Effector CD4-positive, alpha-beta T cell (primary cell): ENCODE measurements at places on chromosomes 16 and 17.
A peak's percentile ranks its signal among the peaks of the same experiment; 100 is the strongest.

GRCh38 chr16:5448798-5449197 is 351.2 kb upstream of the EEF2KMT start:
- DNase-seq = no peak

GRCh38 chr17:53749178-53749577 is 73.5 kb upstream of the KIF2B start:
- no peak for DNase-seq

DNA sequence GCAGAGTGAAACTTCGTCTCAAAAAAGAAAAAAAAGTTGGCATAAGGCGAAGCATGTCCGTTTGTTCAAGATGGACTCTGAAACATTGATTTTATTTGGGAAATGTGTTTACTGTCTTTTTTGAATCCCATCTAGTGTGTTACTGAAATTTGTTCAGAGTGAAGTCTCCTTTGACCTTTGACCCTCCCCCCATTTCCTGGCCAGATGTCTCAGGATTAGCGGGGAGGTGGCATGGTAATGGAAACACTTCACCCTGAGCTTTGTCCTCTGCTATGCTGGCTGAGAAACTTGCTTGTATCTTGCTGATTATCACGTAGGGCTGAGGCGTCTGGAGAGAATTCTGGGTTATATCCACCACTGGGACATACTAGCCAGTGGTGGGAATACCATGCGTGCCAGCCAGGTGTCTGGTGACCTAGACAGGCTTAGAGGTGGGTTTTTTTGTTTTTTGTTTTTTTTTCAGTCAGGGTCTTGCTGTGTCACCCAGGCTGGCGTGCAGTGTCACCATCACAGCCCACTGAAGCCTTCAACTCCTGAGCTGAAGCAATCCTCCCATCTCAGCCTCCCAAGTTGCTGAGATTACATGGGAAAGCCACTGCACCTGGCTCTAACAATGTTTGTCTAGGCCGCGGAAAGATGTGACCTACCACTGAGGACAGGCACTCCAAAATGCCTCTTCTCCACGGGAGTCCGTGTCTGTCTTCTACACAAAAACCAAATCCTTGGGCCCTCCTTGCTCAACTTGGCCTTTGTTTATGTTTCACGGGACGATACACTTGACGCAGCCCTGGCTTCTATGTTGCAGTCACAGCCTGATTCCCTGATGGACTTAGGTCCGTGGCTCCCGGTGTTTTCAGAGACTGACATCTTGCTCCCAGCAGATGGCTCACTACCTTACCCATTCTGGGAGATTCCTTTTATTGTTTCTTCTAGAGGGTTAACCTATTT is 6.6 kb upstream of the GALK1 start:
- no peak for DNase-seq

- no peak for DNase-seq
Observed at GRCh38 chr16:52546291-52547003, 496 bp downstream of the TOX3 start.

DNA sequence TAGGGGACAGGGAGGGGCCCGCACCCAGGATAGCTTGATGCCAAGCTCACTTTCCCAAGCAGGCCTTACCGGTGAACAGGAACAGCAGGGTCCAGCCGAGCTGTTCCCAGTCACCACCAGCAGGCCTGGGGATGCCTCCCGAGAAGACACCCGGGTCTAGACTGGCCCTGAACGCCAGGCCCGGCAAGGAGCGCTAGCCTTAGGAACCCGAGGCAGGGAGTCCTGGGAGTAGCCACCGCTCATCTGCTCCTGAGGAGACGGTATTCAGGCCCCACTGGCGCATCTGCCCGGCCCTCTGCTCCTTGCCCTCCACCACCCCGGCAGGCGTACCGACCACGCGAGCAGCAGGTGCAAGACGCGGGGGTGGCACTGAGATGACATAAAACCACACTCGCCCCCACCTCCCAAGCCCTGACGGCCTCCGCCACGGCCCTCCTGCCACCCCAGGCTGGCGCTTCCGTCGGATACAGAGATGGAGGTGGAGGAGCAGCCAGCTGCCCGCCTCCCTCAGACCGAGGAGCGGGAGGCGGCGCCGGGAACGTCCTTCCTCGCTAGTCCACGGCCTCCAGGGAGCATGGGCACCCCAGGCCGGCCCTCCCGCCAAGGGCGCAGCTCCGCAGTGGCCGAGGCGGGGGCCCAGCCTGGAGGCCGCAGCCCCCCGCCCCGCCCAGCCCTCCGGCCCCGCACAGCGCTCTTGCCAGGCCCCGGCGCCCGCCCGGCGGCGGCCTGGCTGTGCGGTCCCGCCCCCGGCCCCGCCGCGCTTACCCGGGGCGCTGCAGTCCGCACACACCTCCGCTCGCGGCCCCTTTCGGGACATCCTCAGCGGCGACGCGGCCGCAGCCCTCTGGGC is 661 bp downstream of the GIT1 start:
- peak; percentile 40 for DNase-seq

- DNase-seq = no peak
Observed at GRCh38 chr17:34234616-34235015, 20.5 kb upstream of the CCL2 start.

GRCh38 chr16:14549789-14550153 is 80.3 kb downstream of the PARN start:
- DNase-seq = no peak

- peak; percentile 57 for DNase-seq
Observed at GRCh38 chr17:57440522-57441269, 184.4 kb downstream of the MSI2 start.

GRCh38 chr17:364766-365165 is 12.2 kb upstream of the RPH3AL start:
- DNase-seq = no peak

GRCh38 chr16:50712560-50712898 is 19.1 kb downstream of the NOD2 start:
- DNase-seq = no peak

DNA sequence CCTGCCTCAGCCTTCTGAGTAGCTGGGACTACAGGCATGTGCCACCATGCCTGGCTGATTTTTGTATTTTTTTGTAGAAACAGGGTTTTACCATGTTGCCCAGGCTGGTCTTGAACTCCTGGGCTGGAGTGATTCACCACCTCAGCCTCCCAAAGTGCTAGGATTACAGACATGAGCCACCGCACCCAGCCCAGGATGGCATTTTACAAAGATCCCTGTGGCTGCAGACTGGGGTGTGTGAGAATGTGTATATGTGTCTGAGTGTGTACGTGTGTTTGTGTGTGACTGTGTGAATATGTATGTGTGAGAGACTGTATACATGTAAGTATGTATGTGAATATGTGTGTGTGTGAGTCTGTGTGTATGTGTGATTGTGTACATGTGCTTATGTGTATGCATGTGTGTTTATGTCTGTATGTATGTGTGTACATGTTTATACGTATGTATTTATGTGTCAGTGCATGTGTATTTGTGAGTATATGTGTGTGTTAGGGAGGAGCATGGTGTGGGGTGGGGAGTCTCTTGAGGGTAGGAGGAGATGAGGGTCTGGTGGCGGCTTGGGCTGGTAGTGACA is 17.0 kb downstream of the RPTOR start:
- DNase-seq = no peak

GRCh38 chr17:5580969-5581368 is 3.3 kb downstream of the NLRP1 start:
- DNase-seq = no peak

GRCh38 chr17:69945698-69946185 is 129.3 kb upstream of the KCNJ16 start:
- no peak for DNase-seq

- no peak for DNase-seq
Observed at GRCh38 chr17:74862919-74863318, 3.2 kb upstream of the GRIN2C start.

DNA sequence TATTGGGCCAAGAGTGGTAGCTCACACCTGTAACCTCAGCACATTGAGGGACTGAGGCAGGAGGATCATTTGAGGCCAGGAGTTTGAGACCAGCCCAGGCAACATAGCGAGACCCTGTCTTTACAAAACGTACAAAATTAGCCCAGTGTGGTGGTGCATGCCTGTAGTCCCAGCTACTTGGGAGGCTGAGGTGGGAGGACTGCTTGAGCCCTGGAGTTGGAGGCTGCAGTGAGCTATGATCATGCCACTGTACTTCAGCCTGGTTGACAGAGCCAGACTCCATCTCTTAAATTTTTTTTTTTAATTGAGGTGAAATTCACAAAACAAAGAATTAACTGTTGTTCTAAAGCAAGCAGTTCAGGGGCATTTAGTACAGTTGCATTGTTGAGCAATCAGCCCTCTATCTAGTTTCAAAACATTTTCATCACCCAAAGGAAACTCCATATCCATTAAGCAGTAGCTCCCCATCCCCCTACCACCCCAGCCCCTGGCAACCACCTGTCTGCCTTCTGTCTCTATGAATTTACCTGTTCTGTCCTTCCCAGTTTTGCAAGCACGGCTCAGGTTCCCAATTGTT is 15.6 kb downstream of the SNX29 start:
- no peak for DNase-seq

DNA sequence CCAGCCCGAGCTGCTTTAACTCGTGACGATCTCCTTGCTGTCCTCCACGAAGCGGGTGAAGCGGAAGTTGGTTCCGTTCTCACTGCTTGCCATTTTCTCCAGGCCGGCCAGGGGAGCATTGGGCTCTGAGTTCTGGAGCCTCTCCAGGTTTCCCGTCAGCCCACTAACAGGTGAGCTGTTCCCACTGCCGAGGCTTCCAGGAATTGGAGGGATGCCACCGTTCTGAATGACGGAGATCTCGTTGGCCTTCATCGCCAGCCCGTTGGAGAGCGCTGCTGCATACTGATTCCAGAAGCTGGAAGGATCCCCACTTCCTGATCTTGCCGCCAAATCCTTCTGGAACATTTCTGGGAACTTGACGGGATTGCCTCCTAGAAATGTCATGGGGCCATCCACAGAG is 14.0 kb downstream of the SALL1 start:
- no peak for DNase-seq

- no peak for DNase-seq
Observed at GRCh38 chr16:79090966-79091365, 509.6 kb downstream of the MAF start.

DNA sequence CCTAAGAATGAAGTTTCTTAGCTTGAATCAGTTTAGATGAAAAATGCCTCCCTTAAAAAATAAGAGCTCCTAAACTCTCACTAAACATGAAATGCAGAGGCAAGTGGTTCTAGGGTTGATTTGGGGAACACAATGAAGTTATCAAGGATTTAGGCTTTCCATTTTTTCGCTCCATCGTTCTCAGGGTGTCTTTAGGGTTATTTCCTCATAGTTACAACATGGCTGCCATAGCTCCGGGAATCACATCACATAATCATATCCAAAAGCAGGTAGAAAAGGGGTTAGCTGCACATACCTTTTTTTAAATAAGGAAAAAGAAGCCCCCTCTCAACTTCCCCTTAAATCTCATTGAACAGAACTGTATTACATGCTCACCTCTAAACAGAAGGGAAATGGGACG is 21.4 kb downstream of the ZP2 start:
- DNase-seq = no peak

GRCh38 chr17:79707931-79708891 is 22.5 kb upstream of the ENPP7 start:
- DNase-seq = peak; percentile 47

DNA sequence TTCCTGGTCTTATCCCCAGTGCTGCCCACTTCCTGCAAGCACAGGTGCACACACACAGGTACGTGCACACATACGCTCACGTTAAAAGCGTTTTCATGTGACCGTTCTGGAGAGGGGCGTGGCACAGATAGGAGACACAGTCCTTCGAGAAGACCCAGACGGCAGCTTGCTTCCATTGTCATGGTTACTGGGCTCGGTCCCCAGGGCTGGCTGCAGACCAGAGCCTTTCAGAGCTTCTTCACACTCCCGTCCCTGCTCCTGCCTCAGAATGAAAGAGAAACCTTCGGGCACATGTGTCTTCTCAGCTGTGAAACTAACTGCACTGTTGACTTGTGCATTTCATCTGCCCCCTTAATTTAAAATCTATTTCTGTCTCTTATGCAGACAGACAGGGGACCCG is 154.2 kb downstream of the PITPNC1 start:
- DNase-seq = no peak

DNA sequence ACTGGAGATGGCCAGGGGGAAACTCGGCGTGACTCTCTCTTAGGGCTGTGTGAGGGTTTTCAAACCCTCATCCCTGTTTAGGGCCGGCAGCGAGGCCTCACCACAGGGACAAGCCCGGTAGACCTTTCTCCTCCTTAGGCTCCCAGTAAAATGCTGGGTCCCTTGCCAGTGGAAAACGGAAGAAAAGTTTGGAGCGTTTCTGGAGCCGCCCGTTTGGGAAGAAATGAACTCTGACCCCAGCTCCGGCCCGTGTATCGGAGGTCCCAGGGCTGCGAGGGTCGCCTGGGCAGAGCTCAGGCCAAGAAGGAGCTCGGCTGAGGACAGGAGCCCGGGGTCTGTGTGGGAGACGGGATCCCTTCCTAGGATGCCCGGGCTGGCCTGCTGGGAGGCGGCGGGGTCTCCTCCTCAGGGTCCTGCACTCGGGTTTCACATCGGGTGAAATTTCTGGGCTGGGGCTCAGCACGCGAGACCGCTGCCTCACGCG is 23.2 kb downstream of the ZNF213 start:
- DNase-seq = no peak

DNA sequence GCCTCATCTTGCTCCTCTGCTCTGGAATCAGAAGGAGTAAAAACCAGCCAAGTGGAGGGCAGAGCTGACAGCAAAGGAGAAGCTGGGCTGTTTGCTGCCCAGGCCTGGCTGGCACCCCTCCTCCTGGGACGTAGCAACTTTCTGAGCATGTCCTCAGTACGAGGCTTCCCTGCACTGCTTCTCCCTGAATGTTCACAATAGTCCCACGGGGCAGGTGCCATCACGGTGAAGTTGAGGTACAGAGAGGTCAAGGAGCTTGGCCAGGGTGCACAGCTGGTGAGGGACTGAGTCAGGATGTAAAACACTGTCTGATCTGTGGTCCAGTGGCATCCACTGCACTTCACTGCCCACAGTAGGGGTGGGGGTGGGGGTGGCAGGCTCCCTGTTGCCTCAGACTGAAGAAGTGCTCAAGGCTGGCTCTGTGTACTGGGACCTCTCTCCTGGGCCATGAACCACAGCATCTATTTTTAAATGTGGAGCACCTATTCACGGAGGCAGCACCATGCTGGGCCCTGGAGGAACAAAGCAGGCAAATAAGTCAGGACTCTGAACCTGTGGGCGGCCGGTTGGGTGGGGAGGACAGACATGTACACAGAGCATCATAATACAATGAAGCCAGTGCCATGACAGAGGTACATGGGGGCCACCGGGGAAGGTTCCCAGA is 369.5 kb downstream of the SEC14L1 start:
- no peak for DNase-seq
